ENCODE measurements at places on chromosomes 3 and 15.

DNA sequence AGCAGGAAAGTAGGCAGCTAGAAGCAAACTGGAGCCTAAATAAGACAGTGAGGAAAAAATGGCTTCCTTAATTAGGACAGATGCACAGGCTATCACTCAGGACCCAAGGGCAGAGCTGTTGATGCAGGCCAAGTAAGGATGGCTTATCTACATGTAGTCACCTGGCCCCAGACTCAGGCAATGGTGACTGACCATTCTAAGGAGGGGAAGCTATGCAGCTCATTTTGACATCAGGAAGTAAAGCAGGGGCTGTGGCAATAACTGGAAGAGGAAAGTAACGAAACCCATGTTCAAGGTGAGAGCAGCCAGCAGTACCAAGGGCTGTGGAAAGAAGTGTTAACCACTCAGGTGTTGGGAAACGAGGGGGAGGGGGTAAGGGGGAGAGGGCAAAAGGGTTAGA, 16.2 kb downstream of the ACAD11 start:
- no peak for DNase-seq

DNA sequence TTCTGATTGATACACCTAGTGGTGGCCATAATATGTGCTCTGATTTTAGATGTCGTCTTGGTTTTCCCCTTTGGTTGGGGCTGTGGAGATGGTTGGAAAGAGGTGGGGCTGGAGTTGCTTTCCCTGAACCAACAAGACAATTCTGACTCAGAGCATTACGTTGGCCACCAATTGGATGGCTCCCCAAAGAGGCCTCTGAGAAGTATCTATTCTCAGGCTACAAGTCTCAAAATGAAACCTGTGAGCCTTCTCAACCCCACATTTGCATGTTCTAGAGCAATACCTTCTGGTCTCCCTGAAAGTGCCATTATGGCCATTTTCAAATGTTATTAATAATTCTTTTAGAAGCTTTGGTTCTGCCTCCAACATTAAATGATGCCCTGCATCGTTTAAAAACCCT, 188.4 kb upstream of the WNT5A start:
- DNase-seq: no peak

- DNase-seq: no peak
Measured at GRCh38 chr3:35562141-35562540, 77.2 kb upstream of the ARPP21 start.

DNA sequence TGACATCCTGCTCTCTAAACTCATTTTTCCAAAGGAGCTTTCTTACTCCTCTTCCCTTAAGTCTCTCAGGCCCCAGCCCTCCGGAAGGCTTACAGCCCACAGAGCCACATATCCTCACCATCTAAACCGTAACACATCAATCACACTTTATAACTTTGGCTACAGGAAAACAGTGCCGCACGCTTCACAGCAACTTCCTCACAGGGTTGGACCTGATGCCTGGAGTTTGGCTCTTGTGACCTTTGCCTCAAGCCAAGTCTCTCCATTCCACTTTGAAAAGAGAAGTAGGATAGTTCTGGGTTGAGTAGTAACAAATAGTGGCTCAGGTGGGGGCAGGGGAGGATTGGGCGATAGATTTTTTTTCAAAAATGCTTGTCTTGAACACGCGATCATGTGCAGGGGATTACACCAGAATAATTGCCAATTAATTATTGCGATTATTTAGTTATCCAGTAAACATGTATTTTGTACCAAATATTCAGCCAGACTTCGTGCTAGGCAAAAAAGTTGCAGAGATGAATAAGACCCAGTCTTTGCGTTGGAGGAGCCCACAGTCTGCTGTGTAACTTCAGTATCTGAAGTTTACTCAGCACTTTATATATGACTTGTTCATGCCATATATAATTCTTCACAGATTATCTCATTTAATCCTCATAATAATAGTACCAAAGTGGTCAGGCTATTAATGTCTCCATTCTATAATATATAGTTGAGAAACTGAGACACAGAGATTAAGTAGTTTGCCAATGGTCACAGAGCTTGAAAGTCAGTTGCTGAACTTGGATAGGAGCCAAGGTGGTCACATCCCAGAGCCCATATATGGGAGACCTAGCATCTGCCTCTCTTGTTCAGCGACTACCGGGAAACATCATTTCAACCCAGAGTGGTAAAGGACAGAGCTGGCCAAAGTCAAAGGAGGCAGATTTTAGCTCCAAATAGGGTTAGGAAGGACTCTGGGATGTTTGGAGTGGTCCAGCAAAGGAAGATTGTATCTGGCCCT, 2.4 kb upstream of the ETV5 start:
- DNase-seq: no peak

DNA sequence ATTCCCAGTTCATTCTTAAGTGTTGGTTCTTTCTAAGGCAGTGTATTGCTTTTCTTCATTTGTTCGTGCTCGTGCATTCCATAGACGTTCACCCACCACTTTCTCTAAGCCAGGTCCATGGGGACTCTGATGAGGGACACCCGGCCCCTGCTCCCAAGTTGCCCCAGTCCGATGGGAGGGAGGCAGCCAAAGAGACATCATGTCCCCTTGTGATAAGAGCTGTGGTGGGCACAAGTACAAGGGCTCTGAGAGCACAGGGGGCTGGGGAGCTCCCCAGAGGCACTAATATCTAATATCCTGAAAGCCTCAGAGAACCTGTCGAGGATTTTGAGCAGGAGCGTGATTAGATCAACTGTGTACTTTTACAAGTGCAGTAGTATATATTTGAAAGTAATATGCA, 6.3 kb downstream of the SPSB4 start:
- DNase-seq: no peak

- no peak for DNase-seq
Measured at GRCh38 chr3:165919284-165919683, 82.1 kb upstream of the BCHE start.

GRCh38 chr3:5321666-5322340, 134.3 kb downstream of the EDEM1 start:
- no peak for DNase-seq

DNA sequence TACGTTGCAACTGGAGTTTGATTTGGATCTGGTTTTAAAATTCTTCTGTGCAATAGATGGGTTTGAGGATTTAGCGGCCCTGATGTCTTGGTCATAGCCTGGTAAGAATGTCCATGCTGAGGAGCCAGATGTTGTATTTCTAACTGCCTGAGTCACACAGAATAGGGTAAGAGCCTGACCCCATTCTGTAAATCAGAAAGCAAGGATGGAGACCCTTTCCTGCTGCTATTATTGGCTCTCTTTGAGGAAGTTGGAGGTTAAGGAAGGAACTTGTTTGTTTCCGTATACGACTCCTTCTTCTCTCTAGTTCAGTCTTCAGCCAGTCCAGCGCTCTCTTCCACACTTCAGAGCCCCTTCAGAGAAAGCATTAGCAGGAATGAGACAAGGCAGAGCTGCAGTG, 65.1 kb downstream of the HCN4 start:
- no peak for DNase-seq

DNA sequence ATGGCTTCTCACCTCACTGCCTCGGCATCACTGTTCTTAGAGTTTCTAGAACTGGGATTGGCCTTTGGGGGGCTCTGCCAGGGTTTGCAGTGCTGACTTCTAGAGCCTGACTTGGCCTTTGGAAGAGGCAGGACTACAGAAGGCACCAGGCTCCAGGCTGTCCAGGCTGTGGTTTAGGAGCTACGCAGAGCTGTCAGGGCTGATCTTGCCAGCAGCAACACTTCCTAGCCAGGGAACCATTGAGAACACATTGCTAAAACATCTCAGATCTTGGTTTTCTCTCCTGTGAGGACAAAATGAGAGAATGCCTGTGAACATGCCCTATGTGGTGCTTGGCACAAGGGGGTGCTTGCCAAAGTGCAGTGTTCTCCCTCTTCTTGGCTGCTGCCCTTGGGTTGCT, 34.6 kb upstream of the APEH start:
- no peak for DNase-seq
